ENCODE measurements at places on chromosomes 5 and 9.

DNA sequence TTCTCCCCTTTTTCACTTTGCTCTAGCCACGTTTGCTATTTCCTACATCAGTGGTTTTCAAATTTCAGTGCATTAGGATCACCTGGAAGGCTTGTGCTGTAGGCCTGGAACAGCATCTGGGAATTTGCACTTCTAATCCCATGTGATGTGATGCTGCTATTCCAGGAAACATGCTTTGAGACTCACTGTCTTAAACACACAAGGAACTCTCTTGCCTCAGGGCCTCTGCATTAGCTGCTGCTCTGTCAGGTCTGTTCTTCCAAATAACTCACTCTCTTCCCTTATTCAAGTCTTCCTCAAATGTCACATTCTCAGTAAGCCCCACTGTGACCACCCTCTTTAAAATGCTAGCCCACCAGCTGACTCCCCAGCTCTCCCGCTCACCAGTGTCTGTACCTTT, 204.0 kb downstream of the DNAH5 start:
- DNase-seq: no peak

GRCh38 chr9:17757816-17758215, 178.9 kb downstream of the SH3GL2 start:
- DNase-seq: no peak

DNA sequence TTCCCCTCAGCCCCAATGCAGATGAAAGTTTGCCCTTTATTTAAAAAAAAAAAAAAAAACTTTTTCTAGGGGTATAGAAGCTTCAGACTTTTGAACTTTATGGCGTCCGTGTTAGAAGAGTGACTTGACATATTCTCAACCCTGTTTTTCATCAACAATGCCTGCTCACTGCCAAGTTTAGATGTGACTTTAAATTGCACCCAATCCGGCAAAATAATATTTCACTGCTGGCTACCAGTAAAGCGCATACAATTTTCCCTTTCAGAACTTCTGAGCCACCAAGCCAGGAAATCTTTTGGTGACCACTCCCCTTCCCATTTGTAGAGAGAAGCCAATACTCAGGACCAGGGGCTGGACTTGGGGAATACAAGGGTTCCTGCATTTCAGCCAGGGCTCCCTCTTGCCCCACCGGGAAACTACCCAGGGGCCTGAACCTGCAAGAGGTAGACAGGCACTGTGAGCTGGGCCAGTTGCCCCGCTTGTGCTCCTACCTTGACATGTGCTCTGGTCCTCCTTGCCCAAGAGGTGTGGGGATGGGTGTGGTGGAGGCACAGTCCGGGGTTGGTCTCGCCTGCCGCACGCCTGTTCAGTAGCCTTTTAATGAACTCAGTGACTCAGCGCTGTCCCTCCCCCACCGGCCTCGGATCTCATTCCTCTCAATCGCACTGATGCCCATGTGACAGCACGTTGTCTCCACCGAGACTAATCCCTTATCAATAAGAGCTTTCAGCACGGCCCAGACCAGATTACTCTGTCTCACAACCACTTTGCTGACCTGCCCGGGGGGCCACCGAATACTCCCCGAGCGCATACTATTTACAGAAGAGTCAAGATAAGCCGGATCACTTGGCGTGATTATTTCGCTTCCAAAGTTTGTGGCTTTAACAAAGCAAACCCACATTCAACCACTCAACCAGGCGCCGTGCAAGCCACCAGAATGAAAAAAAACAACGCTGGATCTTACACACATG, 226.4 kb downstream of the DCP2 start:
- no peak for DNase-seq

- DNase-seq: no peak
Observed at GRCh38 chr9:130051855-130052254, 1.9 kb upstream of the GPR107 start.

DNA sequence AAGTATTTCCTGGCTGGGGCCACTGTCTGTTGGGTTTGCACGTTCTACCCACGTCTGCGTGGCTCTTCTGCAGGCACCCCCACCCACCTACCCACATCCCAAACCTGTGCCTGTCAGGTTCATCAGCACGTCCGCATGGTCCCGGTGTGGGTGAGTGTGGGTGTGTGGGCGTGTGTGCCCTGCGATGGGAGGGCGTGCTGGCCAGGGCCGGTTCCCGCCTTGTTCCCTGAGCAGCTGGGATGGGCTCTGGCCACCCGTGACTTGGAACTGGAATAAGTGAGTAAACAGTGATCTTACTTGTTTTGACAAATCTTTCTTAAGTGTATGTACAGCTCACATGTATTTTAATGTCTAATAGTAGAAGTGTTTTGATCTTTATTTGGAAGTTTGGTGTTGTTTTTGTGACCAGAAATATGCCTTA, 20.4 kb downstream of the ERGIC1 start:
- no peak for DNase-seq
